ENCODE measurements at places on chromosomes 7 and 10.

DNA sequence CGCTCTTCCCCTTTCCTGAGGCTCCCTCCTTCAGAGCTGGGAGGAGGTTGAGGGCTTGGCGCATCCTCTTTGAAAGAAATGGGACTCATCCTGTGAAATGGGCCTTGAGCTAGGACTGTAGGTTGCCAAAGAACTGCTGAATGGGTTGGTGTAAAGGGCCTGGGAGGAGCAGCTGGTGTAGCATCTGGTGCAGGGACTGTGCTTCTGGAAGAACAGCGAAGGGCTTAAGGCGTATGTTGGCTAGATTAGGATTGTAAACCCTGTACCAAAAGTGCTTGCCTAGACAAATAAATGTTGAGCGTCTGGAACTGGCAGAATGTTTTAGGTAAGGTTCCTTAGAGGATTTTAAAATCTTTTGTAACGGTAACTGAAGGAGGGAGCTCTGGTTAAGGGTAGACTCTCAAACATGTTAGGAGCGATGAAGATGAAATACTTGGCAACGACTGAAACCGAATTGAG lies 563 bp downstream of the STAM start:
- no peak for DNase-seq

- no peak for DNase-seq
Measured at GRCh38 chr10:116720668-116721546, 21.5 kb downstream of the HSPA12A start.

- DNase-seq: no peak
Measured at GRCh38 chr10:123561141-123561440, 105.1 kb upstream of the GPR26 start.

DNA sequence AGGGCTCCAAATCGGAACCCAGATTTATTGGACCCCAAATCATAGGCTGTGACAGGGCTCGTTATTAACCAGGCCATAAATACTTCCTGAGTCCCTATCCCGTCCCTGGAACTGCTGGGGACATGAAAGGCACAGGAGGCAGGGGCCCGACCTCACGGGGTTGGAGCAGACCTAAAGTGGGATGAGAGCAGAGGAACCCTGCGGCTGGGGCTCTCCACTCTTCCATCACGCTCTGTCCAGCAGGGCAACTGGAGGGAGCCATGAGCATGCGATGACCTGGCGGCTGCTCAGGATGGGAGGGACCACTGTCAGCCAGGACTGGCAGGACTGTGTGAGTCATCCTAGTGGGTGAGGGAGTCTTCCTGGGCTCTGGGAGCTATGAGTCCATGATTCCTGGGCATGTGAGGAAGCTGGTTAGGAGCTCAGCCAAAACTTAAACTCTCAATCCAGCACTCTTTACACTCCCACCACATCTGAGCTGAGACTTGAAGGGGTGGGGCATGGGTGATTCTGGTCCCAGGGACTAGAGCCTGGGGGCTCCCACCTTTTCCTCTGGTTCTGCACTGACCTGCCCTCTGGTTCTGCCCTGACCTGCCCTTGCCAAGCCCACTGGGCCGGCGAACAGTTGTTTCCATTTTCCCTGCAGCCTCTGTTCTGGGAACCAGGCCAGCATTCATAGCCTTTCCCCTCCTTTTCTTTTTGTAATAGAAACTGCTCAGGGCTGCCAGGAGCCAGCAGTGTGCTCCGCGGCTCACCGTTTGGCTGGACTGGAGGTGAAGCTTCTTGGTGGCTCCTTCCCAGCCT lies 47.1 kb downstream of the SYPL1 start:
- DNase-seq: peak; percentile 94

GRCh38 chr10:89382757-89383156 lies 4.9 kb downstream of the IFIT1B start:
- no peak for DNase-seq

DNA sequence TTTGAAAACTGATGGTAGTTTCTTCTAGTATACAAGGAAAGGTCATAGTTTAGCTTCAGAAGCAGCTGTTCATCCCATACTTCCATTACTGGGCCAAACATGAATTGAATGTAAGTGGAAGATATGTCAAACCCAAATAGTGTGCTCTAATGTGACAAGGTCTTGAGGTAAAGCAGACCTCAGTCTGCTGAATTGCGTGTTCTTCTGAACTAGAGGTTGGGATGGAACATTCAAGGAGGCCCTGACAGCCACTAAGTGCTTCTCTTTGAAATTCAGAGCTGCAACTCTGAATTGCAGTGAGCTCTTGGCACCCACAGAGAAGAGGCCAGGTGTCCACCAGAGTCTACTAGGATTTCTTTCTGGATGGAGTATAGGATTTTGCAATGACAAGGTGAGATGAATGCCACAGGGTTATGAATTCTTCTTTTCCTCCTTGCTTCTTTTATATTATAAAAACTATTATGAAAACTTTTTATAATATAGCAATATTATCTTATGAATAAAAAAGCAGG lies 98.5 kb downstream of the IDE start:
- no peak for DNase-seq

DNA sequence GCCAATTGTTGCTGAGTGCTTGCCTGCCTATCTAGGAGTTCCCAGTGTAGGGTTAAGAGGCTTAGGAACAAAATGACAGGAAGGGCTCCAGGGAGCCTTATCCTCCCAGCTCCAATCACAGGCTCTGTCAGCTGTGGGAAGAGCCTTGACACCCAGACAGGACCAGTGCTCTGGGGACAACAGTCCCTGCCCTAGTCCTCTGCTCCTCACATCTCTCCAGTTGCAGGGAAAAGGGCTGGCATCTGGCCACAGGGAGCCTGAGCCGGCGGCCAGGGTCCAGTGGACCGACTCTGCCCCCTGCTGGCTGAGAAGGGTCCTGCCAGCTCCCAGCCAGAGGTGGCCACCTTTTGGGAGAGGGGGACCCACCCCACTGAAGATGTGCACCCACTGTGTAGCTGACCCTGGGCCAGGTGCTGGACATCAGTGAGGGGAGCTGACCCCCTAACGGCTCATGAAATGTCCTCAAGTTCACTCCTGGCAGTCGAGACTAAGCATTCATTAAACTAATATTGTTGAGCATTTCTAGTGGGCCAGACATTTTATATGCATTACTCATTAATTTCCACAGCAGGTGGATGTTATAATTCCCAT lies 17.6 kb downstream of the DNAJB12 start:
- peak; percentile 89 for DNase-seq

DNA sequence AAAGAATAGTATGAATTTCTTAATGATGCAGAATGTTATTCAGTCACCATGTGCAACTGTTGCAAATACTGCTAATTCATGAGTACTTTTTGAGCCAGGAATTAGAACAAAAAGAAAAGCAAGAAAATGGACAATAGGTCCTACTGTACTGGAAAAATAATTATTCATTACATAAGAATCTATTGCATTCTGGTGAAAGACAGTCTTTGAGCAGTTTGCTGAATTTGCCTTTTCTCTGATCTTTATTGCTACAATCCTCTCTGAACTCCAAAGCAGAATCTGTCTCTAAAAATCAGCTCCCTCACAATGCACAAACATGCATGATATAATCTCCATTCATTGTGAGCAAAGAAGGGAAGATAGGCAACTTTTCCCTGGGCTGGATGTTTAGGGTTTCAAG lies 12.8 kb downstream of the IFIT2 start:
- DNase-seq: no peak

GRCh38 chr7:157682064-157682945 lies 345.5 kb downstream of the DNAJB6 start:
- DNase-seq: no peak

GRCh38 chr10:101485681-101486554 lies 102.1 kb downstream of the POLL start:
- no peak for DNase-seq

DNA sequence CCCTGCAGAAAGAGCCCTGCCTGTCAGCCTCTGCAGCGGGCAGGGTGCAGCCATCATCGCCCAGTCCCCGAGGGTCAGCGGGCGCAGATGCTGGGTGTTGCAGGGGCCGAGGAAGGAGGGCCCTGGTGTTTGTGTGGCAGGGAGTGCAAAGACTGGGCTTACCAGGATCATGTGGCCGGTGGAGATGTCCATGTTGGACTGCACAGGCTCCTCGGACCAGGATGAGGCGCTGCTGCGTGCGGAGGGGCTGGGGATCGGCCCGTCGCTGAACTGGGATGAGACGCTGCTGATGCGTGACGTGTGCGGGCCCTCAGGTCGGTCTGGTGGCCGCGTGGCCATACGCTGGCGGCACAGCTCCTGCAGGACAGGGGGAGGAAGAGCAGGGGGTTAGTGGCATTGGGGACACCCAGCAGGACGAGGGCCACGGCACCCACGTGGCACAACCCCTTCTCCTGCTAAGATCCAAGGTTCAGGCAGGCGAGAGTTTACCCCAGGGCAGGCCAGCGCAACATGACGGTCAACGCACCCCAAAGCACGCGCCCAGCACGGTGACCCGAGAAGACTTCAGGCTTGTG lies 319.5 kb downstream of the DNAJB6 start:
- no peak for DNase-seq

GRCh38 chr7:155682484-155682883 lies 38.0 kb downstream of the RBM33 start:
- DNase-seq: no peak

GRCh38 chr10:117609796-117610170 lies 67.2 kb downstream of the EMX2 start:
- DNase-seq: no peak

- no peak for DNase-seq
Measured at GRCh38 chr10:94251568-94251967, 111.2 kb downstream of the NOC3L start.

- no peak for DNase-seq
Measured at GRCh38 chr10:49076741-49077521, 38.4 kb downstream of the VSTM4 start.

GRCh38 chr10:15393139-15393825 lies 22.2 kb upstream of the FAM171A1 start:
- DNase-seq: no peak

- no peak for DNase-seq
Measured at GRCh38 chr10:52313256-52313932, 687 bp upstream of the DKK1 start.

GRCh38 chr7:30524545-30524944 lies 19.9 kb upstream of the GGCT start:
- DNase-seq: no peak

GRCh38 chr7:47893721-47894365 lies 54.4 kb downstream of the PKD1L1 start:
- DNase-seq: no peak

- DNase-seq: no peak
Measured at GRCh38 chr7:71766016-71766415, 634.1 kb downstream of the GALNT17 start.

DNA sequence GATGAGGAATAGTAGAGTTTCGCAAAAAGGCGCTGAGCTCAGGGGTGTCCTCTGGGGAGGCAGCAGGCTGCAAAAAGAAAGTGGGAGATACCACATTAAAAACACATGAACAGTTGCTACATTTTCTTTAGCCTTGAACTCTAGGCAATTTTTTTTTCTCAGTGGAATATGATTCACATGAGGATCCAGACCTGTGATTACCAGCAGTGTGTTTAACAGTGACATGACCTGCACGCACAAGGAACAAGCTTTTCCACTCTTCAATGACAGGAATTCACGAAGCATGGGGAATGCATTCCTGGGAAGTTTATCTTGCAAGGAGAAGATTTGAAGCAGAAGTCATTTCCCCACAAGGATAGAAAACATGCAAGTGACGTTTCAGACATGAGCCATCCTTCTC lies 161.6 kb downstream of the ITGA8 start:
- DNase-seq: no peak

DNA sequence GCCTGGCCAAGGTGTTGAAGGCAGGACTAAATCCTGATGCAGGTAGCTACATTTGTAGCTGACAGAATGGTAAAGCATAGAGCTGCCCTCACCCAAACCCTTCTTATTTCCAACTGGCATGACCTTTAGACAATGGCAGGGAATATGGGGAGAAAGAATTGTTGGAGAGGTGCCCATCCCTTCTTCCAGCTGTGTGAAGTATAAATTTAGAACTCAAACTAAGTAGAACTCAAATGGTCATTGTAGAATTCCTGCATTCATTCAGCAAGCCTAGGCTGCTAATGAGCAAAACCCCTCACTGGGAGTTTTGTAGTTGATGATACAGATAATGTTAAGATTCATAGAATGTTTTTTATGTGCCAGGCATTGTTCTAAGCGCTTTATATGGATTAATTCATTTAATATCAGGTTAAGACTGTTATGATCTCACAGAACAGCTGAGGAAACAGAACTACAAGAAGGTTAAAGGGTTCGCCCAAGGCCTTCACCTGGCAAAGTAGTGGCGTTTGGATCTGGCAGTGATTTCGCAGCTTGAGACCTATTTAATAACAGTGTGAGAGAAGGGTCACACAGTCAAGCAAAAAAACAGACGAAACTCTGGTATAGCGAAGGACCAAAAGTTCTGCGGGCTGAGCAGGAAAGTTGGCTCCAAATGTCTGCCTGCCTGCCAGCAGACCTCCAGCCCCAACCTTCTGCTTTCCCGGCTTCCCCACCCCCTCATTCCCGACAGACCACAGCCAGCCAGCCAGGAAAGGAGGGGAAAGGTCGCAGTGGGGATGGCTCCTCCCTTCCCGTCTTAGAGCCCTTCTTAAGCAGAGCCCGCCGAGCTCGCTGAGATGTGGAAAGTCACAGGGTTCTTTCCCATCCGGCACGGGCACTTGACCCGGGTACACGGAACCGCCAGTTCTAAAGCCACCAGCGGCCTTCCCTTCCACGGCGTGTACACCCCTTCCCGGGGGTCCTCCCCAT lies 1.6 kb upstream of the HILPDA start:
- DNase-seq: peak; percentile 88

DNA sequence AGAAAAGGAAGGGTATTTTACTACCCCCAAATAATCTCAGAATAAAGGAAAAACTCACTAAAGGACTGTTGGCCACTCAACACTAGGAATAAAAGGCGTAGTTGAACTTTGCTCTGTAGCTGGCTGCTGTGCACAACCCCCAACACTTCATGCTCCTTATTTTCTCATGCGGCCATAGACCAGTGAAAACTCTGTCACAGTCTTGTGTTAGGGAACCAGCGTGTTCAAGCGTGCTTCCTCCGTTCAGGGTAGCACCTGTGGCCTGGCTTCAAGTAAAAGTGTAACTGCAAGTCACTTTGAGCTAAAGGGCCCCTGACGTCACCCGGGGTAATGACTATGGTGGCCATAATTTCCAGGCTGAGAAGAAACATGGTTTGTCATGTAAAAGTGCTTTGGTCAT lies 27.0 kb downstream of the BLNK start:
- no peak for DNase-seq

DNA sequence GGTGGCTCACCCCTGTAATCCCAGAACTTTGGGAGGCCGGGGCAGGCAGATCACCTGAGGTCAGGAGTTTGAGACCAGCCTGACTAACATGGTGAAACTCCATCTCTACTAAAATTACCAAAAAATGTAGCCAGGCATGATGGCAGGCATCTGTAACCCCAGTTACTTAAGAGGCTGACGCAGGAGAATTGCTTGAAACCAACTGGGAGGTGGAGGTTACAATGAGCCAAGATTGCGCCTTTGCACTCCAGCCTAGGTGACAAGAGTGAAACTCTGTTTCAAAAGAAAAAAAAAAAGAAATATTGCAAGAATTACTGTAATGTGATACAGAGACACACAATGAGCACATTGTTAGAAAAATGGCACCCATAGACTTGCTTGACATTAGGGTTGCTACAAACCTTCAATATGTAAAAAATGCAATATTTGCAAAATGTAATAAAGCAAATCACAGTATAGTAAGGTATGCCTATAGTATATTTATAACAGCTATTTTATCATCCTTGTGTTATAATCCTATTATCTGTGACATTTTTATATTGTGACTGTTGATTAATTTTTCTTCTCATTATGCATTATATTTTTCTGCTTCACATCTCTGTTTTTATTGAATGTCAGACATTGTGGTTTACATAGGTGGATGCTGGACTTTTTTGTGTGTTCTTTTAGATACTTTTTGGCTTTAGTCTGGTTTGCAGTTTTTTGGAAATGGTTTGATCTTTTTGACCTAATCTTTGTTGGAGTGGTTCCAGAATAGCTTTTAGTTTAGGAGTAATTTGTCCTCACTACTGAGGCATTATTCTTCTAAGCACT lies 55.4 kb upstream of the HELLS start:
- no peak for DNase-seq

Measured in heart left ventricle (tissue), 16 donors.